ENCODE measurements at places on chromosomes 2 and 18. TPM values are rescaled to one million over a fixed set of nuclear protein-coding genes. Genes with fewer than 3 reads are reported as not detected.

The PPP1R1C gene
- not detected for total RNA-seq

The HOXD8 gene
- 22.0 TPM for total RNA-seq

The CTAGE1 gene
- total RNA-seq, result not detected

The MEIS1 gene
- total RNA-seq, result 2.7 TPM

The RPRD1A gene
- total RNA-seq, result 37.3 TPM

The MEP1B gene
- 0.17 TPM for total RNA-seq

The HJURP gene
- total RNA-seq, result 33.9 TPM

DNA sequence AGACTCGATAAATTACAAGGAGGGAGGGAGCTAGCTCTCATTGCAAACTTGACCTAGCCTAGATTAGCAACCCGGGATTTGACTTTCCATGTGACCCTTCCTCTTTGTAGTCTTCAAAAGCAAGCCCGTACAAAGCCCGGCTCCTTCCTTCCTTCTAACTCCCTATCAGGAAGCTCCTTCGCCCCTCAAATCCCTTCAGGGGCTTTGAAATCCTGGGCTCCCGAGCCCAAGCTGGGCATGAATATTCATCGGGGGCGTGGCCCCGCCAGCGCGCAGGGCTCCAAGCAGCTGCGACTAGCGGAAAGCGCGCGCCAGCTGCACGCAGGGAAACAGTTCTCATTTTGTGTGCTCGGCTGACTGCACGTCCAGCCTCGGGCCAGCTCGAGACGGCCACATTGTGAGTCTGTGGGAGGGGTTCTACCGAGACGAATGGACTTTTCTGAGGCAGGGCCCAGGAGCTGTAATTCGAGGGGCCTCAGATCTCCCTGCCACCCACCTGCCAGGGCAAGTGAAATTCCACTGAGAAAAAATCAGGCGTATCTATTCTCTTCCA is 84.0 kb upstream of the PELI1 start:
- DNase-seq, result peak; percentile 66

- DNase-seq, result no peak
Observed at GRCh38 chr2:95060446-95061118, 35.1 kb downstream of the MAL start.

DNA sequence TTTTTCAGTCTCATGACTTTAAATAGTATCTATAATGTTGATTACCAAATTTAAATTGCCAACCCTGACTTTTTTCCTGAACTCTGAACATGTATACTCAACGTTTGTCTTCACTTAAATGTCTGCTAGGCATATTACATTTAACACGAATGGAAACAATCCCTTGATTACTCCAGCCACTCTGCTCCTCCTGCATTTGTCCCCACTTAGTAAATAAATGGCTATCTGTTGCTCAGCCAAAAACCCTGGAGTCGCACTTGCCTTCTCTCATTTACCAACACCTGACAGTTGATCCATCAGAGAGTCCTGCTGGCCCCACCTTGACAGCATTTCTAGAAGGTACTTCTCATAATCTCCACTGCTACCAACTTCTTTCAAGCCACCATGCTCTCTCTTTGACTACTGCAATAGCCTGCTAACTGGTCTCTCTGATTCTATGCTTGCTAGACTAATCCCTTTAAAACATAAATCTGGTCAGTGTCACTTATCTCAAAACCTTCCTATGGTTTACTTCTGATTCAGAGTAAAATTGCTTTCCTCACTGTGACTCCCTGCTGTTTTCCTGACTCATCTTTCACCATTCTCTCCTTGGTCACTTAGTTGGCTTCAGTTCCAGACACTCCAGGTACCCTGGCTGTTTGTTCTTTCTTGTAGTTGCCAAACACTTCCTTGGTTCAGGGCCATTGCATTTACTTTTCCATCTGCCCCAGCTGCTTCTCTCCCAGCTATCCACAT is 31.9 kb downstream of the SPAG16 start:
- DNase-seq, result peak; percentile 39

- DNase-seq, result no peak
Observed at GRCh38 chr18:12068950-12069320, 24.7 kb upstream of the ANKRD62 start.

DNA sequence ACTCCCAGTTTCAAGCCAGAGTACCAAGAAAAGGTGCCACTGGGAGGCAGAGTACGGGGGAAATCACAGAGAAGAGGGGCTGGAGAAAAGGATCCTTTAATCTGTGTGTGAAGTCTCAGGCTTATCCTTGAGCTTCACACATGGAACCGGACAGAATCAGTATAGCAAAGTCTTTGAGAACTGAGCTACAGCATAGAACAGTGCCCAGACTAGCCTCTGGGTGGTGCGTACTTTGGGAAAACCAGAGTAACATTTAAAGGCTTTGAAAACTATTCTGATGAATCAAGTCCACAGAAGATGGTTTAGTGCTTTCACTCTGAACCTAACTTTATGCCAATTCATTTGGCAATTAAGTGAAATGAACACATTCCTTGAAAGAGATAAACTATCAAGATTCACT is 83.1 kb downstream of the BABAM2 start:
- no peak for DNase-seq

- DNase-seq, result no peak
Observed at GRCh38 chr18:79275461-79275860, 120.3 kb upstream of the NFATC1 start.

- no peak for DNase-seq
Observed at GRCh38 chr2:238518172-238518820, 91.6 kb downstream of the ASB1 start.

DNA sequence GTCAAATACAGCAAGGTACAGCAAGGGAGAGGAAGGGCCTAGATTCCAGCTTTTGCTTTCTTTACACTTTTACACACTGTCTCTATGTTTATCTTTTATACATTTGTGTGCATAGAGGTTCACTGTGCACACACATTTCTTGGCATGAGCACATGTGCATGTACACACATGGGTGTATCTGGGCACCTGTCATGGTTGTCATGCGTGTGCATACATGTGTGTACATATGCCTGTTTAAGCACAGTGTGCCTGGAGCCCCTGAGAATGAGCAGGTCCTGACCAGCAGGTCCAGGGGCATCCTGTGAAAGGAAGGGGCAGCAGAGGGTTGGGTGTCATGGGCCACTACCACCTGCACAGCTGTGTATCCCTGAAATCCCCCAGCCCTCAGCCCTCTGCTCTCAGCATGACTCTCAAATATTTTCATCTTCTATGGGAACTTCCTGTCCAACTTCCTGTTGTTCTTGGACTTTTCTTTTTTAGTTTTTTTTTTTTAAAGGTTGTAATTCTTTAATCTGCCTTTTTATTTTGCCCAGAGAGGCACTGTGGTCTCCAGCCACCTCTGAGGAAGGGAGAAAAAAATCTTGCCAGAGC is 97.0 kb upstream of the EPAS1 start:
- no peak for DNase-seq

DNA sequence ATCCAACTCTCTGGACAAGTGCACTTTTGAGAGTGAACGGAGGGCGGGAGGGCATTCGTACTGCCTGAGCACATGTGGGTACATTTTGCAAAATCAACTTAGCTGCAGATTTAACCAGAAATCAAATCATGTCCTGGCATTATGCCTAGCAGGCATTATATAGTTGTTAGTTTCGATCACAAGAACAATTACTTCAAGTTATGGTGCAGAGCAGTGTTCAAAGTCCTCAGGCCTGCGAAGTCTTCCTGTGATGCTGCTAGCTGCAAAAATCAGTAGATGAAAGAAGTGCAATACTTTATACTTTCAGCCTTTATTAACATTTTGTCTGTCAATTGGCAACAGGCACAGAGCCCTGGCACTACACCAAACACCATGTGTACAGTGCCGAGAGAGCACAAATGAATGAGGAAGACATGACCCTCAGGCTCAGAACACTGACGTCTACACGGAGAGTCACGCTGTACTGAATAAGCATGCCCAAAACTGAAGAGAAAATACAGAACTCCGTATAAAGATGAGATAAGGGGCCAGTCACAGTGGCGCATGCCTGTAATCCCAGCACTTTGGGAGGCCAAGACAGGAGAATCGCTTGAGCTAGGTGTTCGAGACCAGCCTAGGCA is 92.1 kb upstream of the CREB1 start:
- DNase-seq, result no peak

DNA sequence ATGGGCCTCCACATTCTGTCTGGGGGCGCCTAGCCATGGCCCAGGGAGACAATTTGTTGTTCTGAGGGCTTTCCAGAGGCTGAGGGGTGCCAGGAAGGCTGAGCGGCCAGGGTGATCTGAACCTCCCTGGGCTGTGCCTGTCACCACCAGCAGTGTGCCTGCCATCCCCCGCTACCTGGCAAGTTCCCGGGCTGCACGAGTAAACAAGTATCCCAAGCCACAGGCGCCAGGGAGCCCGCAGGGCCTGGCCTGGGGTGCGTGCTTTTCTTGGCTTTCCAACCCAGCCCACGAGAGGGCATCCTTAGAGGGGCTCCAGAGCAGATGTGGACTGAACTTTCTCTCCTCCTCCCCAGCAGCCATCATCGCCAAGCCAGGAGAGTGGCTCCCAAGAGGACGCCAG is 35.1 kb upstream of the B3GNT7 start:
- DNase-seq, result no peak

DNA sequence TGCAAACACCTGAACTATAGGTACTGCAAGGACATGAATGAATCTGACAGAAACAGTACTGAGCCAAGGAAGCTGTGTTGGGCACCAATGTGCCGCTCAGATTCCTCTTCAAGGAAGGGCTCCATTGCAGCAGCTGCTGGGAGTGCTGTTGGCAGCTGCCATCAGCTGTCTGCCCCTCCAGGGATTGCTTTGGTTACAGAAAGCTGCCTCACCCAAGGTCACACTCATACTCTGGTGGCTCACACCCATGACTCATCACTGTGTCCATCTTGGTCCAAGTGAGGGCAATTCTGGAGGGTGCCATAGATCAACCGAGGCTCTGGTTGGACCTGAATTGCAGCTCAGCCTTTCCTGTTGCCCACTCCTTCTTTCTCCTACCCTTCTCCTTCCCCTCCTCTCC is 24.4 kb upstream of the TRPM8 start:
- DNase-seq, result no peak

DNA sequence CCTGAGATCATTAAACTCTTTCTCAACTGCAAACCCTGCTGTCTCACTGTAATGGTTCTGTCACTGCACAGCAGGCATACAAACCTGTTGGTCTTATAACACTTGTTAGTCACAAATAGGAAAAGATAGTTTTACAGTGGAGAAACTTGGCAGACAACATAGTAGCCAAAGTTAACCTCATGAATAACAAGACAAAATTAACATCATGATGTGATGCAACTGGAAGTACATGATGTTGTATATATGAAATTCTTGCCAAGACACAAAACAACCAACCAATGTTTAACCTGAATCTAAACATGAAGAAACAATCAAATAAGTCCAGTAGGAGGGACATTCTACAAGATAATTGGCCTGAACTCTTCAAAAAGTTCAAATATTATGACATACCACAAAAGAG is 189.3 kb downstream of the RNF152 start:
- DNase-seq, result no peak

DNA sequence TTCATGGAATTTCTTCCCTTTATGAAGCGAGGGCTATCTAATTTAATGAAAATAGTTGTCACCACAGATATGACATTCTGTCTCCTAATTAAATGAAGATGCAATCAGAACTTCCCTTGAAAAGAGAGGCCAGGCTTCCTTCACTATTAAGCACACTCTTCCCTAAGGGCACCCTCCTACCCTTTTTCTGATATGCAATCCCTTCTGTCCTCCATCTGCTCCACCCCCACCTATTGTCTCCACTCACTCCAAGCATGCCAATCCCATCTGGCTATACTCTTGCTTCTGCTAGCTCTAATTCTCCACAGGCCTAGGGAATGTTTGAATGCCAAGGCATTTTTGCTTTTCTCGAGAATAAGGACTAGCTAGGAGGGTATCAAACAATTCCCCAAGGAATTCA is 818.4 kb upstream of the FSHR start:
- DNase-seq, result no peak

- no peak for DNase-seq
Observed at GRCh38 chr2:239600001-239600593, 199.3 kb upstream of the HDAC4 start.

- no peak for DNase-seq
Observed at GRCh38 chr2:10771786-10772185, 40.8 kb downstream of the PDIA6 start.

DNA sequence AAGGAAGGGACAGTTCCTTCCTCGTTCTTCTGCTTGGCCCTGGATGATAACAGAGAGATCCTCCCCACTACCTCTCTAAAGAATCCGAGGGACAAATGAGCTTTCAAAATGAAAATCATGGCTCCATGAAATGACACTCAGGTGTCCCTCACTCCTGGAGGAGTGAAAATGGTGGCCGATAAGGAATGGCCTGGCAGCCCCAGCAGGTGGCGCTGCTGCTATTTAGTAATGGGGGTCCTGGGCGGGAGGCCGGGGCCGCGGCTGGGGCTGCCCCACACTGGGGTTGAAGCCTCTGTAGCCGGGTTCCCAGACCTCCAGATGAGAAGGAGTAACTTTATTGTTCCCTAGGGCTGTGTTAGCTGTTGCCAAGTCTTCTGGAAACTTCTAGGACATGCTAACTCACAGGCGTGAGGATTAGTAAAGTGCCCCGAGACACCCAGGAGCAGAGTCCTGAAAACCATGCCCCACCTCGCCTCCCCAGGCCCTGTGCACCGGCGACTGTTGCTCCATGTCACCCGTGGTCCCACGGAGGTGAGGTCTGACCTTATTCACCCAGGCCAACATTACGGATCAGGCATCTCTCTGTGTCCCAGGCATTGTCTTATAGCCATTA is 138.0 kb downstream of the CTIF start:
- DNase-seq, result peak; percentile 42

- DNase-seq, result peak; percentile 67
Observed at GRCh38 chr2:27807476-27807875, 36.0 kb downstream of the MRPL33 start.
